Naive thymus-derived CD4-positive, alpha-beta T cell (primary cell): ENCODE measurements at places on chromosomes 6 and 20.

GRCh38 chr6:137487181-137487868, 6.9 kb downstream of the OLIG3 start:
- no peak for DNase-seq

DNA sequence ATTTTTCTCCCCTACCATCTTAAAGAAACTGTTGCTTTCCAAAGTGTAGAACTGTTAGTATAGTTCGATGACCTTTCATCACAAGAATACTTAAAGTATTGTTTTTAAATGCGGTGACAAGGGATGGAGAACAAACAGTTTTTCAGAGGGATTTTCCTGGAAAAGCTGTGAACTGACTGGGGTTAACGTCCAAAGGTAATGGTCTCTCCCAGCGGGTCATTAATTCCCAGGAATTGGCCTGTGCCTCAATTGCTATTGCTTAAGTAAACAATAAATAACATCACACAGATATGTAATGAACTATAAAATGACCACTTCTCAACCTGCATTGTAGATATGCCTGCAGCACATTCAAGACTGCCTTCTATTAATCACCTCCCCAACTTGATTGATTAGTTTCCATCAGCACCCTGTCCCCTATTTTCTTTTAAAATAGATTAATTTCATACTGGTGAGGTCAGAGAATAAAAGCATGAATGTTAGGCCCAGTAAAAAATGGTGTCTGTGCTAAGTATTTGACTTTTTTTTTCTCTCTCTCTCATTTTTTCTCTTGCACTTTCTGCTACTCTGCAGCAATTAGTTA, 268.2 kb downstream of the SAMD5 start:
- DNase-seq = no peak

- no peak for DNase-seq
These were observed 11.2 kb downstream of the CCDC167 start for GRCh38 chr6:37488476-37488875.

- no peak for DNase-seq
These were observed 41.2 kb downstream of the THBS2 start for GRCh38 chr6:169212436-169212835.

DNA sequence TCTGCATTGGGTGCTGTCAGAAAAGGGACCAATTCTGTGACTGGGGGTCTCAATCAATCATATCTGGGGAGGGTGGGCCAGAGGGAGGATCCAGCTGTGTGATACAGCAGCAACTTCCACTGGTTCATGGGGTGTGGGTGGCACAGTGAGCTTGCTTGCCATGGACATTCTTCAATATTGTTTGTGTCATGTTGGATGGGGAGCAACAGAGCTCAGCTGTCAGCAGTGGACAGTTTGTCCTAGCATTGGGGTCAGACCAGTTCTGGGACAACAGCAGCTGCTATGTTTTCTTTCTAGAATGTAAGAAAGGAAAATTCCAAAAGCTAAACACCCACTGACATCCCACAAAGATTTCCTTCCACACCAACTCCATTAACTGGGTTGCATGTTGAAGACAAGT, 221.9 kb upstream of the CDH4 start:
- DNase-seq = no peak

- DNase-seq = peak; percentile 81
These were observed 28.8 kb downstream of the PDE7B start for GRCh38 chr6:135880066-135880972.

DNA sequence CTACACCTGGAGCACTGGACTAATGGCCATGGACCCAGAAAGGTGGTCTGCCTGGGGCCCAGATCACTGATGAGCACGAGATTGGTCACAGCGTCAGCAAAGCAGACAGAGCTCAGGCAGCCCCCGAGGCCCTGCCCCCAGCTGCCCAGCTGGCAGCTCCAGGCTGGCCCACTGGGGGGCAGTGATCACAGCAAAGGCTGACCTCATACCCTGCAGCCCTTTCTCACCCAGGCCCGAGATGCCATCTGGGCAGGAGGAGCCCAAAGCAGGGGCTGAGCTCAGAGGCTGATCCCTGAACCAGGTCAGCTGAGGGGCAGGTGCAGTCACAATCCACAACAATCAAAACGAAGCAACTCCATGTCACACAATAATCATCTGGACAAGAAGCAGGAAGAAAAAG, 4.1 kb downstream of the MAP1LC3A start:
- DNase-seq = no peak

- no peak for DNase-seq
These were observed 28.2 kb downstream of the SUN5 start for GRCh38 chr20:32975698-32976674.

GRCh38 chr6:23302514-23302913, 733.1 kb downstream of the HDGFL1 start:
- no peak for DNase-seq

- DNase-seq = no peak
These were observed 103.6 kb upstream of the KCNK16 start for GRCh38 chr6:39426073-39426456.

DNA sequence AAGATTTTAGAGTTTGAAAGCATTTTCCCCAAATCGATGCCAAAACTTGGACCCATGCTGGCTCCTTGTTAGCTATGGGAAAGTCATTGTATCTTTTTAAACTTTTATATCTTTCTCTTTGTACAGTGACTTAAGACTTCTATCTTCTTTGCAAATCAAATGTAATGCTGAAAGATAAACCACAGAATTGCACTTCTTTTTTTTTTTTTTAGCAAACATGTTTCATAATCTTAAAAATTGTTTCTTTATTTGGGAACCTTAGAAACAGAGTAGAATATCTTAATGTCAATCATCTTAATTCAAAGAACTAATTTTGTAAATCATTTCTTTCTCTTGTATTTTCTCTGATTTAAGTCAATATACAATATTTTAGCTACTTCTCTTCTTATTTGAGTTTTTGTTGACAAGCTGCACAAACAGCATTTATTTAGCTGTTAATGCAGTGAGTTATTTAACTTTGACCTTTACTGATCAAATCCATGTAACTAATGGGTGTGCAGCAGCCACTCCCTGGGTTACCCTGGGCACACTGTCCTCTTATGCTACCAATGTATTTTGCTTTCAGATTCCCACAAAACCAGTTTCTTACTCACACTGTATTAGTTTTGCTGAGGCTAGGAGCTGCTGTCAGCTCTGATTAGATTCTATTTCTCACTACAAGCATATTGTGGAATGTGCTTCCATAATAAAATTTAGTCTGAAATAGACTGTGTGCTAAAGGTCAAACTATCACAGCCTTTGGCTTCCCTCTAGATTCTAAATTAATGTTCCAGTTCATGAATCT, 279.6 kb downstream of the ADGB start:
- no peak for DNase-seq

DNA sequence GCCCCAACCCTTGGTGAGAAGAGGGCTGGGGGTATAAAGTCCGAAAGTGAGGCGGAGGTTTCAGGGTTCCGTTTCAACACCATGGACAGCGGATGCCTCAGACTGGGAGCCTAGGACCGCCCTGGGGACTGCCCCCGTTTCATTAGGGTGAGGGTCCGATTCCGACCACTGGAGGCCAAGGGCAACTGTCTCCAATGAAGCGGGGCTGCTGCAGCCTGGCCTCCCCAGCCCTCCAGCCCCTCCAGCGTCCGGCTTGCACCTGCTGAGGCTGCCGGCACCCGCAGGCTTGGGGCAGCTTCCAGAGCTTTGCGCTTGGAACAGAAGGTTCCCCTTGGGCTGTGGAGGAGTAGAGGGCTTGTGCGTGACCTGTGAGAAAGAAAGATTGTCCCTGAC, 39.9 kb downstream of the YTHDF1 start:
- no peak for DNase-seq

- DNase-seq = no peak
These were observed 27.6 kb upstream of the RBL1 start for GRCh38 chr20:37123441-37123840.

GRCh38 chr6:111852725-111853124, 20.5 kb downstream of the FYN start:
- no peak for DNase-seq
